ENCODE measurements at places on chromosomes 6 and 20.

- no peak for DNase-seq
These were observed 26.3 kb upstream of the FOXQ1 start for GRCh38 chr6:1285556-1285955.

GRCh38 chr20:21303061-21303871 is at the start of gene XRN2:
Gene XRN2 (plus strand): TSS chr20:21303331. CDS start chr20:21303399, 68 bp downstream.
- peak; percentile 93 for DNase-seq

DNA sequence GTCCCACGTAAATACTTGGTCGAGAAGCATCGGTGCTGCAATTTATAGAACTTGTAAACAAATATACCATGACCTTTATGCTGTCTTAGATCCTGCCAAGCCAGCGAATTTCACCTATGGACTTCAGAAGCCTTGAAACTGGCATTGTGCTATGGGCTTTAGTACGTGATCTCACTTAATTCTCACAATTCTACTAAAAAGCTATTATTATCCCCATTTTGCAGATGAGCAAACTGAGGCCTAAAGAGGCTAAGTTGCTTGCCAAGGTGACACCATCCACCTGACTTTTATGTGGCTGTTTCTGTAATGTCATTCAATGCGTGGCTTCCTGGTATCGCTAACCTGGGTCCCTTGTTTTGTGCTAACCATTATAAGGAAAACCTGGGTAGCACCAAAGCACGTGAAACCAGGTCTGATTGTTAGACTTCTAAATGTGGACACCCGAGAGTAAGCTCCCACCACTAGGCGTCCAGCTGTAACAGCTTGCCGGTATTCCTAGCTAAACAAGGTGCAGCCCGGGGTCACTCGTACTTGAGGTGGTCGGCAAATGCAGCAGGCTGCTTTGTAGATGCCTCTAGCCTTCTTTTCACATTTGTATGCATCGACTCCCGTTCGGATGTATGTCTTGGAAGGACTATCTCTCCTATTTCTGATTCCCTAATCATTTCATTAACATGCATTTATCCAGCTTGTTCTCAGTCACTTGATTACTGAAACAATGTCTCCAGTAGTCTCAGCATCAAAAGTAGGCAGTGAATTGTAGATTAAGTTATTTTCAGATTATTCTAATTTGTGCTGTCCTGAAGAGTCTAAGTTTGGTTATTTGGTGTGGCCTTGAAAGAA is 1.1 kb downstream of the SYNJ2 start:
- DNase-seq: no peak

- DNase-seq: no peak
These were observed 35.9 kb upstream of the MAP3K4 start for GRCh38 chr6:160955508-160956295.

DNA sequence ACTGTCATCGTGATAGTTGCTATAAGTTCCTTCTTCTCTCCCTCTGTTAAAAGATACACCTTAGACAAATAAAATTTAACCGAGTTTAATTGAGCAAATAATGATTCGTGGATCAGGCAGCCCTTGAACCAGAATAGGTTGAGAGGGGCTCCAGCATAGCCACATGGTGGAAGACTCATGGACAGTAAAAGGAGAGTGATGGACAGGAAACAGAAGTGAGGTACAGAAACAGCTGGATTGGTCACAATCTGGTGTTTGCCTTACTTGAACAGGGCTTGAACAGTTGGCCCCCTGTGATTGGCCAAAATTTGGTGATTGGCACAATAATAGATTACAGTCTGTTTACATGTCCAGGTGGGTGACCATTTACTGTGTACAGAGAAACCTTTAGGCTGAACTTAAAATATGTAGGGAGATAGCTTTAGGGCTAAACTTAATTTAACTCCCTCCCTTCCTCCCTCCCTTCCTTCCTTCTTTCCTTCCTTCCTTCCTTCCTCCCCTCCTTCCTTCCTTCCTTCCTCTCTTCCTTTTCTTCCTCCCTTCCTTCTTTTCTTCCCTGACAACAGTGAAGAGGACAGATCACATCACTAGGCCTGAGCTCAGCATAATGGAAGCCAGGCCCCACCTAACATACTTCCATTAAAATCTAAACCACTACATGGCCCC is 531.8 kb upstream of the JARID2 start:
- no peak for DNase-seq

- DNase-seq: no peak
These were observed 35.7 kb upstream of the CD93 start for GRCh38 chr20:23121751-23122320.

Data from CD4-positive, alpha-beta T cell treated with Interleukin-4 for 1 hour (primary cell).